ENCODE measurements at places on chromosomes 5 and 9.

DNA sequence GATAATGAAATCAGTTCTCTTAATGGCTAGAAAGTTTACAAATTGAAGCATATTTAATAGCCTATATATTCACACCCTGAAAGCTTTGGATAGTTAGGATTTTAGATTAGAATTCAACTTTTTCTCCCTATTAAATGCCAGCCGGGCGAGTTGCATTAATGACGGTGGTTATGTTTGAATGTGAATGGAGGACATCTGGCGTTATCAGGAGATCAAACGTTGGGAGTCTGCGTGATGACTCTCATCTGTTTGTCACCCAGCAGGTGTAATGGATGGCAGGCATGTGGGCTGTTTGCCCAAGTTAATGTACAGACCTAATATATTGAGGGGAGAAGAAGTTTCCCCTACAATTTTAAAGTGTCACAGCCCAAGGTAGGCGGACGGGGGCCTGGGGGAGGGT is 1227.7 kb upstream of the WWC1 start:
- DNase-seq, result no peak

DNA sequence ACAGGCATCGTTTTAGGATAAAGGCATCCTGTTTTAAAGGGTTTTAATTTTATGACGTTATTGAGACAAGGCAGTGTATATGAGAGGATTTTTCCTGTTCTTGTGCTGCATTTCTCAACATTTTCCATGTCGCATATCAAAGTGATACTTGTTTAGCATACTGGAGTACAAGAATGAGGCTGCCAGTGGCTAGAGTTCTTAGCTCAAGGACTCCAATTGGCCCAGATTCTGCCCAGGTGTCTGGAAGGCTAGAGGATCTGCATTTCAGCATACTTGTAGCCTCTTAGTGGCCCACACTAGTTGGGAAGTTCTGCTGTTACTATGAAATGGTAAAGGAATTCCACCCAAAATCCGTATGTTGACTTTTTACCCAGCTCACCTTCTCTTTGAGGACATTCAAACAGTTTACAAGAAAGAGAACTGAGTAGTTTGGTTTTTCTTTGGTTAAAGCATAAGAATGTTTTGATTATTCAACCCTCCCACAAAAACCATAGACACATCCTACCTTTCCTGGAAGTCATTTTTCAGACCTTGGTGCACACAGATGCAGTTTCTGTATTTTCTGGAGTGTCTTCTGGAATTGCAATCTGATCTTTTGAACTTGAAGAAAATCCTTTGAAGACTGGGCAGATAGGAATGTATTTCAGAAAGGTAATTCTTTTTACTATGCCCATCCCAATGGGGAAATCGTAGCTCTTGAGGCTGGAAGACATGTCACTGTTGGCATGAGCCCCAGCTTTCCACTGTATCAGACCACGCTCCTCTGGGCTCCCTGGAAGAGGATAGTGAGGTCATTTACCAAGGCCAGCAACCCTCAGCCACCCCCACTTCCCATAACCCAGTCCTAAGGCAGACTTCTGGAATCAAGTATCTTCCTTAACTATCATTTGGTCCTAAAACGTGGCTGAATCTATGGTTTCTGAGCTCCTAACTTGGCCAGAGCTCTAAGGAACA is 11.3 kb downstream of the SLC23A1 start:
- DNase-seq, result no peak

GRCh38 chr5:59709846-59710245 is 183.7 kb downstream of the PDE4D start:
- DNase-seq, result peak; percentile 74

DNA sequence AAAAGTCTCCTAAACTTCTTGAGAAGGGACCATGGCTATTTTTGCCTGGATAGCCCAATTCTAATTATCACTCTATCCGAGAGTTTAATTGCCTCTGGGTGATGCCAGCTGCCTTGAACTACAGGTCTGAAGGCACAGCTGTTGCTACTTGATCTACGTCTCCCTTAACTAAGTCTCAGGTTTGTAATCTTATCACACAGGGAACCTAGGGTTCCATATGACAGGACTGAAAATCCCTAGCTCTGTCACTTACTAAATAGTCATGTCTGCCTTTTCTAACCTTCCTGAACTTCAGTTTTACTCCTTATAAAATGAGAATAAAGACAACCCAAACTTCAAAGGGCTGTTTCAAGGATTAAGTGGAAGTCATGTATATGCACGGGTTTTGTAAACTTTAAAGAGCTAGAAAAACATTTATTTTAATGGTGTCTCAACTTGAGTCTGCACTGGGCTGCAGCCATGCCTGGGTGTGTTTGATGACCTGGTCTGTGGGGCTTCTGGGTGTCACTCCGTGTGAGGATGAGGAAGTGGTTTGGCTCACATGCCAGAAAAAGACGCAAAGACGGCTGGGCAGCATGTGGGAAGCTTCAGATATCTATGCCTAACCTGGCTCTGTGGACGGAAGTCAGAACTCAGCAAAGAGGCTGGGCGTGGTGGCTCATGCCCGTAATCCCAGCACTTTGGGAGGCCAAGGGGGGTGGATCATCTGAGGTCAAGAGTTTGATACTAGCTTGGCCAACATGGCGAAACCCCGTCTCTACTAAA is 129.3 kb upstream of the SLC44A1 start:
- DNase-seq, result peak; percentile 76

DNA sequence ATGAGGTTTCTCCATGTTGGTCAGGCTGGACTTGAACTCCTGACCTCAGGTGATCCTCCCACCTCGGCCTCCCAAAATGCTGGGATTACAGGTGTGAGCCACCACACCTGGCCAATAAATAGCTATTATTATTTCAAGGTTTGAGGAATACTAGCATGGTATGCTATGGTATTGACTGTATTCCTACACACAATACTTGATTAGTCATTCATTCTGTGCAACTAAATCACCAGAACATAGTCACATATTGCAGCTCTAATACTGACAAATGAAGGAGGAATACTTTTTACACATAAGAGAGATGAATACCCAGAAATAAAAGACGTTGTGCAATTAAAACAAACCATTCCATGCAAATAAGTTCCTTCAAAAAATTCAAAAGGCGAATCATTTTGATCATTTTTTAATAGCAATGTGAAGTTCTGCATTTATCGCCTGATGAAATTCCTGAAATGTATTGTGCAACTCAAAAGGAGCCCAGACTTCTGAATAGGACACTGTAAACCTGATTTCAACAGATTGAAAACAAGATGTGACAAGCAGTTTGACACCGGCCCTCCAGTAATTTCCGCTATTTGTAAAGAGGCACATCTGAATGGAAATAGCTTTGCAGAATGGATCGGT is 687.4 kb upstream of the SEMA6A start:
- DNase-seq, result no peak

- DNase-seq, result peak; percentile 68
These were observed 259.9 kb upstream of the TARS1 start for GRCh38 chr5:33180900-33181299.

DNA sequence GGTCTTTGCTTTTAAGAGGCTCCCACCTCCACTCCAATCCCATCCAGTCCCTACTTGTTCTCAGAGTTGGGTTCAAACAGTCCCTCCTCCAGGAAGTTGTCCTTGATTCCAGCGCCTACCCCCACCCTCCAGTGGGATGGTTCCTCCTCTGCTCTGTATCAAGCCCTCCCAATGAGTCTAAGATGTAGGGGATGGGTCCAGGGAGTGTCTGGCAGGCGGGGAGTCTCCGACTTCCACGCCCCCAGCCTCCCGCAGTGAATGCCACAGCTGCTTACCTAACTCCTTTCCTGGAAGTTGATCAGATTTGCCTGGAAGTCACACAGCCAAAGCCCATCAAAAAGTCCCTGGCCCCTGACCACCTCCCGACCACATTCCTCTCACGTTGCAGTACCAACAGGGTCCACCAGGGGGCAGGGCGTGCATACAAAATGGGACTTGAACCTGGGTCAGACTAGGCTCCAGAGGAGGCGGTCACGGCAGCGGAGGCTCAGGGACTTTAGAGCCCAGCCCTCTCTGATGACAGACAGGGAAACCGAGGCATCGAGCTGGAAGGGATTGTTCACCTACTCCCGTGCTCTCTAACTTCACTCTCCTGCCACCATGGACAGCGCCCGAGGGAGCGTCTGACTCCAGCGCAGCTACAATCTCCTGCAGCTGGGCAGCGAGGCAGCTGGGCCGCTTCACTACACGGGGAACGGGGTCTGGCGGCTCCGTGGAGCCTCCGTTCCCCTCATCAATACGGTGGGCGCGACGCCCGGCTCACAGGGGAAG is 25.0 kb upstream of the TDRD7 start:
- peak; percentile 69 for DNase-seq

GRCh38 chr5:141392429-141393198 is at the start of gene PCDHGA8:
Gene PCDHGA8, plus strand, starts transcription at chr5:141392633. Its CDS starts 181 bp downstream, at chr5:141392814.
- peak; percentile 30 for DNase-seq

GRCh38 chr5:113331209-113331551 is 103.6 kb downstream of the TSSK1B start:
- DNase-seq, result no peak

GRCh38 chr5:169374761-169375160 is 73.8 kb upstream of the SLIT3 start:
- DNase-seq, result peak; percentile 45

DNA sequence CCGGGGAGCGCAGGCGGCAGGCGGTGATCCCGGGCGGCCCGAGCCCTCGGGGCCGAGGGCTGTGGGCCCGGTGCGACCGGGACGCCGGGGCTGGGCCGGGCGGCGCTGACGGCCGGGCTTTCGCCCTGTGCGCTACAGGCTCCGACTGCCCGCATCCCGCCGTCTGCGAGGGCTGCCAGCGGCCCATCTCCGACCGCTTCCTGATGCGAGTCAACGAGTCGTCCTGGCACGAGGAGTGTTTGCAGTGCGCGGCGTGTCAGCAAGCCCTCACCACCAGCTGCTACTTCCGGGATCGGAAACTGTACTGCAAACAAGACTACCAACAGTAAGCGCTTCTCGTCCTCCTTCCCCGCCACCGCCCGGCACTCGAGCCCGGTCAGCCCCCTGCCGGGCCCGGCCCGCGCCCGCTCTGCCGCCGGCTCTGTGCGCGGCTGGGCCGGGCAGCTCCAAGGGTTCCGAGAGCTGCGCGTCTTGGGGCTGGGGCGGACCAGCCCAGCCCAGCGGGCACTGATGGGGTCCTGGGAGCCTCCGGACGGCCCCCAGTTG is 1.6 kb downstream of the LMX1B start:
- DNase-seq, result no peak

DNA sequence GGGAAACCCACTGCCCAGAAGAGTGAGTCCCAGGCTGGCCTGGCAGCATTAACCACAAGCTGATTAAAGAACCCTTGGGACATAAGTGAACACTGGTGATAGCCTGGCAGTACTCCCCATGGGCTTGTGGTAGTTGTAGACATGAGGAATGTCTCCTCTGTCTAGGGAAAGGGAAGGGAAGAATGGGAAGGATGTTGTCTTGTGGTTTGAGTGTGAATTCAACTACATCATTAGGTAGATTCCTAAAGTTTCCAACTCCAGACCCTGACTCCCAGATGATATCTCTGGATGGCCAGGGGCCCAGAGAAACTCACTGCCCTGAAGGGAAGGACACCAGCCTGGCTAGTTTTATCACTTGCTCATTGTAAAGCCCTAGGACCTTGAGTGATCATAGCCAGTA is 1012.4 kb upstream of the COX7C start:
- no peak for DNase-seq

DNA sequence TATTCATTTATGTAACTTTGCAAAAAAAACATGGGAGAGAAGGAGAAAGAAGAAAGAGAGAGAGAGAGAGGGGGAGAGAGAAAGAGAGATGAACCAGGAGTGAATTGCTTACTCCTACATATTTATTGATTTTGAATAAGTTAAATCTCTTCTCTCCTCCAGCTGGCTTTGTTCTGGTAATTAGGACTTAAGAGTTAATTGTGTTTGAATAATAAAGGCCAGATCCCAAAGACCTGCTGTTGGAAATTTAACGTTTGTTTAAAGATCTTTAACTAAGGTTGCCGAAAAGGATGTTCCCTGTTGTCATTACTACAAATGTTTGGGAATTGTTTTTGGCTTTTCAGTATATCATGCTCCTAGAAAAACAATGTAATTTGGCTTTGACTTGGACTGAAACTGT is 473.0 kb downstream of the TUSC1 start:
- DNase-seq, result no peak

DNA sequence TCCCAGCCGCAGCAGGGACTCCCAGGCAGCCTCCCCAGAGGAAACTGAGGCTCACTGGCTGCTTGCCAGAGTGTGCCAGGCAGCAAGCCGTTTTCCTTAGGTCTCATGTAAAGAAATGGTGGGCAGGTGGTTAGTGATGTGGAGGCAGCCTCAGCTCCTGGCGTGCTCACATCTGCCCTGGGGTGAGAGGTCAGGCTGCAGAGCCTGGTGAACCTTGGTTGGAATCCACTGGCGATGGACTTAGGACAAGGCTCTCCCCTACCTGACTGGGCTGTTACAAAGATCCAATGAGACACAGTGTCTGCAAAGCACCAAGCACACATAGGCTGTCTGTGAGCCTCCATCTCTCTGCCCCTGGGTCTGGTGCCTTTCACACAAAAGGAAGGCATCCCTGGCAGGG is 30.9 kb downstream of the LHX6 start:
- DNase-seq, result no peak
